SK-N-SH (cell line): ENCODE measurements at places on chromosomes 7 and 10. TPM values are rescaled to one million over a fixed set of nuclear protein-coding genes. Genes with fewer than 3 reads are reported as not detected.
A peak's percentile ranks its signal among the peaks of the same experiment; 100 is the strongest.

Gene FBXO24
- polyA plus RNA-seq, result 0.71 and 0.94 TPM in 2 replicates

Gene ANXA11
- polyA plus RNA-seq, result 50.9 and 53.6 TPM in 2 replicates

Gene COX19
- polyA plus RNA-seq, result 7.6 TPM in 2 replicates

Gene NRCAM
- polyA plus RNA-seq, result 1.1 and 5.1 TPM in 2 replicates

Gene ASZ1
- not detected in 2 replicates for polyA plus RNA-seq

Gene CRYGN
- polyA plus RNA-seq, result not detected in 2 replicates

Gene ABI1
- polyA plus RNA-seq, result 36.7 and 47.5 TPM in 2 replicates

DNA sequence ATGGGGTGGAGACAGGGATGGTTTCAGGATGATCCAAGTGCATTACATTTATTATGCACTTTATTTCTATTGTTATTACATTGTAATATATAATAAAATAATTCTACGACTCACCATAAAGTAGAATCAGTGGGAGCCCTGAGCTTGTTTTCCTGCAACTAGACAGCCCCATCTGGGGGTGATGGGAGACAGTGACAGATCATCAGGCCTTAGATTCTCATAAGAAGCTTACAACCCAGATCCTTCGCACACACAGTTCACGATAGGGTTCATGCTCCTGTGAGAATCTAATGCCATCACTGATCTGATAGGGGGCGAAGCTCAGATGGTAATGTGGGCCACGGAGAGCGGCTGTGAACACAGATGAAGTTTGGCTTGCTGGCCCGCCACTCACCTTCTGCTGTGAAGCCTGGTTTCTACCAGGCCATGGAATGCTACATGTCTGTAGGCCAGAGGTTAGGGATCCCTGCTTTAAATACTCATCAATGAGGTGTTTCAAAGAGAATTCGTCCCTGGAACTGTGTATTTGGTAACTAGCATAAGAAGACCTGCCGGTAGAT, 21.2 kb upstream of the PRKCQ start:
- H3K27me3 ChIP-seq, result no peaks in the 10 kb centered on the region
- no peak overlapping the region for H3K27ac ChIP-seq
- no peak overlapping the region for H3K4me3 ChIP-seq
- DNase-seq, result no peak

DNA sequence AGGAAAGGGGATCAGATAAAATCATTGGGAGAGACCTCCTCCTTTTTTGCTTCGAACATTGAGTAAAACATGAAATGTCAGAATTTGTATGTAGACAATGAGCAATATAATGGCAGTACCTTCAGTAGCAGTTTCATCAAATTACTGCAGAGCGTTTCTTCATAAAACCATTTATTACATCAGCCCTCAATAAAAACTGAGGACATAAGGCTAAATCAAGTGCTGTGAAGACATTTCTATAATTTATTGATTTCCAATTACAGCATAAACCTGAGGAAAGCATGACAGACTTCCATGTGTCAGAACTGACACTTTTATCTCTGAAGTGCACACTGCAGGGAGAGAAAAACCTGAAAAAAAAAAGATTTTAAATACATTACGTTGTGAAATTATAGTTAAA, 172.6 kb upstream of the ZNF804B start:
- H3K27ac ChIP-seq, result no peak overlapping the region
- H3K4me1 ChIP-seq, result no peaks in the 10 kb centered on the region
- no peak overlapping the region for H3K4me3 ChIP-seq
- no peaks in the 10 kb centered on the region for H3K27me3 ChIP-seq
- no peak for DNase-seq

GRCh38 chr7:28155019-28155660, 25.5 kb downstream of the JAZF1 start:
- H3K4me1 ChIP-seq, result no peaks in the 10 kb centered on the region
- H3K27ac ChIP-seq, result no peak overlapping the region
- H3K4me3 ChIP-seq, result no peak overlapping the region
- H3K27me3 ChIP-seq, result no peaks in the 10 kb centered on the region
- DNase-seq, result no peak
- no peaks in the 10 kb centered on the region for H3K36me3 ChIP-seq

DNA sequence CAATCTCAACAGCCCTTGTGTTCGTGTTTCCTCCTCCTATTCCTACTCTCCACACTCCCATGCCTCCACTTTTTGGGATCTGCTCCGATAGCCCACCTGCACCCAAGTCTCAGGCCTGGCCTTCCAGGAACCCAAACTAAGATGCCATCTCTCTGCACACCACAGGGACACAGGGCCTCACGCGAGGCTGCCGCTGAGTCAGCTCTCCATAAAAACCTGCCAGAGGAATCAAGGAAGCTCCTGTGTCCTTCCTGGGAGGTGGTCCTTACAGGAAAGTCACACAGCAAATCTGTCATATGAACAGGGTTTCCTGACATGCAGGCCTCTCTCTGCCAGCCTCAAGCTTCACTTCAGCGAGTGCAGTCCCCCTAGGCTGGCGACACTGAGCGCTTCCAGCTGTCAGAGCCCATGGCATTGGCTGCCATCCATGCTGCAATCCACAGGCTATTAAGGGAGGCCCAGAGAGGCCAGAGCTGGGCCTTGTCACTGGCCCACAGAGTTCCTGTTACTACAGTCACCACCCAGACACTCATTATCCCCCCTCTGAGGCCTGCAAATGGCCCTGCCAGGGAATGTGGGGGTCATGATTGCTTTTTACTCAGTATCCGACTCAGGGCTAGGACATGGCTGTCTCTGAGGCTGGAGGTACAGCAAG, 151.4 kb downstream of the OAT start:
- no peak overlapping the region for H3K4me3 ChIP-seq
- H3K27me3 ChIP-seq, result no peaks in the 10 kb centered on the region

DNA sequence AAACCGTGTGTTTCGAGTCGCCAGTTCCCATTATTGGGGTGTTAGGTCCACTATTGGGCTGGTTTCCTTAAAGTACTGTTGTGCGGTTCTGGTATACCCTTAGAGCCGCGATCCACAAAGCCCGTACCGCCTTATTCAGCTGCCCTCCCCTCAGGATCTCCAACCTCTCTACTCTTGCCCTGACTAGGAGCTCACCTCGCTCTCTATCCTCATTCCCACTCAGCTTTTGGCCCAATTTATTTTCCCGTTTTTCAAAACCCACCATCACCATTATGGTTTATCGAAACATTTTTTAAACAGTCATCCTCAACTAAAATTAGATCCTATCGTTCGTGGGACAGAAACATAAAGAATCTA, 461 bp upstream of the ETV1 start:
- no peak for DNase-seq
- H3K36me3 ChIP-seq, result peaks cover 4% of the 10 kb centered on the region; the same call in 1 of the 2 replicates
- H3K27me3 ChIP-seq, result no peaks in the 10 kb centered on the region
- H3K4me3 ChIP-seq, result peak overlapping the region; percentile 91

DNA sequence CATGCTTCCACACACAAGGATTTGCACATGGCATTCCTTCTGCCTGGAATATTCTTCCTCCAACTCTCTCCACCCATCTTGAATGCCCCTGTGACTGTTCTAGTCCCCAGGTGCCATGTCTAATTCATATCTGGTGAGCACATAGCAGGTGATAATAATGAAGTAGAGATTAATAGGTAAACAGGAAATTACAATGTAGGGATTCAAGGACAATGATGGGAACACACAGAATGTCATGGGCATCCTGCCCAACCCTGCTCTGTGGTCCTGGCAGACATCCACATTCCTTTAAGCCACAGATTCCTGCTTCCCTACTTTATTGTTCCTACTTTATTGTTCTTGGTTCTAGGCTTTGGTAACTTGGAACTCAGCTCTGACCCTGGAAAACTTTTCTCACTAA, 115.8 kb downstream of the THSD7A start:
- H3K4me3 ChIP-seq, result no peak overlapping the region
- peaks cover 3% of the 10 kb centered on the region; the same call in 1 of the 2 replicates for H3K36me3 ChIP-seq
- DNase-seq, result no peak
- H3K4me1 ChIP-seq, result peaks cover 13% of the 10 kb centered on the region

- no peak for DNase-seq
- no peaks in the 10 kb centered on the region for H3K36me3 ChIP-seq
- H3K4me3 ChIP-seq, result no peak overlapping the region
- no peak overlapping the region for H3K27ac ChIP-seq
- no peaks in the 10 kb centered on the region for H3K27me3 ChIP-seq
Observed at GRCh38 chr10:69428165-69428564, 11.4 kb upstream of the TACR2 start.

DNA sequence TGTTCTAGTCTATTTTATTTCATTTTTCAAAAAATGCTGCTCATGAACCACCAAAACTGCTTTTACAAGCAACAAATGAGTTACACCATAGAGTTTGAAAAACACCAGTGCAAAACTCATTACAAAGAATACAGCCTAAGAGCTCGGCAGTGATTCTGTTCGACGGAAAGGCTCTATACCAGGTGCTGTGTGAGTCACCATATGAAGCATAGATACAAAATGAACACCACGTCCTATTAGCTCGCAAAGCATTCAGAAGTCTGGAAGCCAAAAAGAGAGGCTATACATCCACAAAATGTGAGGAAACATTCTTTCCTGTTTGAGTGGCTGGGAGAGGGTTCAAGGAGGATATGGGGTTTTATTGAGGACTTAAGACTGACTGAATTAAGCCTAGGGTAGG, 136.1 kb downstream of the ATE1 start:
- H3K4me1 ChIP-seq, result peaks cover 6% of the 10 kb centered on the region
- H3K27ac ChIP-seq, result no peak overlapping the region
- H3K27me3 ChIP-seq, result no peaks in the 10 kb centered on the region
- DNase-seq, result no peak
- H3K36me3 ChIP-seq, result no peaks in the 10 kb centered on the region

DNA sequence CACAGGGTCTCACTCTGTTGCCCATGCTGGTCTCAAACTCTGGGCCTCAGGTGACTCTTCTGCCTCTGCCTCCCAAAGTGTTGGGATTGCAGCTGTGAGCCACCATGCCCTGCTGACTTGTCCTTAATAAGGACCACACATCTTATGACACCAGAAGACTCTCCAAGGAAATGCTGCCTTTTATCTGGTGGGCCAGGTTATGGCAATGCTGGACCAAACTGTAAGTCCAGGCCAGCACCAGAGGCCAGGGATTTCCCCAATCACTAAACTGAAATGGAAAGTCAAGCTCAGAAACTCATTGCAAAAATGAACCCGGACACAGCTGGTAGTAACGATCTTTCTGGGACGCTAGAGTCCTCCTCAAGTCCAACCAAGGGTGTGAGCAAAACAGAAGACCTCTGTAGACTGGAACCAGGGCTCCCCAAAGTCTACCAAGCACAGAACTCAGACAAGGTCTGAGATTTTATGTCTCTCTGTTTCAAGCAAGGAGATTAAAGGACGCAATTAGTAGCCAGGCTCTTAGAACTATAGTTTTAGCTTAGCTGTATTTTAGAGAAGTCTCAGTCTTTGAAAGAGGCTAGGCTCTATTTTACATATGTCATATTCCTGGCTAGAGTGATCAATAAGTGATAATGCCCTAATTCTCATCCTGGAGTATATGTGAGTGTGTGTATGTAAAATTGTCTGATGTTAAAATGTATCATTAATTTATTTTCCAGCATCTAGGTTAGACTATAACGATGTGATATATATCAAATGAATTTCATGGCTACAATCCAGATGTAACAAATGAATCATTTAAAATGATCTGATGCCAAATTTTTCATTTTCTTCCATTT, 74.0 kb upstream of the ITGB1 start:
- H3K27ac ChIP-seq, result no peak overlapping the region; the same call in 1 of the 2 replicates
- H3K27me3 ChIP-seq, result no peaks in the 10 kb centered on the region
- H3K4me3 ChIP-seq, result no peak overlapping the region
- no peak for DNase-seq

DNA sequence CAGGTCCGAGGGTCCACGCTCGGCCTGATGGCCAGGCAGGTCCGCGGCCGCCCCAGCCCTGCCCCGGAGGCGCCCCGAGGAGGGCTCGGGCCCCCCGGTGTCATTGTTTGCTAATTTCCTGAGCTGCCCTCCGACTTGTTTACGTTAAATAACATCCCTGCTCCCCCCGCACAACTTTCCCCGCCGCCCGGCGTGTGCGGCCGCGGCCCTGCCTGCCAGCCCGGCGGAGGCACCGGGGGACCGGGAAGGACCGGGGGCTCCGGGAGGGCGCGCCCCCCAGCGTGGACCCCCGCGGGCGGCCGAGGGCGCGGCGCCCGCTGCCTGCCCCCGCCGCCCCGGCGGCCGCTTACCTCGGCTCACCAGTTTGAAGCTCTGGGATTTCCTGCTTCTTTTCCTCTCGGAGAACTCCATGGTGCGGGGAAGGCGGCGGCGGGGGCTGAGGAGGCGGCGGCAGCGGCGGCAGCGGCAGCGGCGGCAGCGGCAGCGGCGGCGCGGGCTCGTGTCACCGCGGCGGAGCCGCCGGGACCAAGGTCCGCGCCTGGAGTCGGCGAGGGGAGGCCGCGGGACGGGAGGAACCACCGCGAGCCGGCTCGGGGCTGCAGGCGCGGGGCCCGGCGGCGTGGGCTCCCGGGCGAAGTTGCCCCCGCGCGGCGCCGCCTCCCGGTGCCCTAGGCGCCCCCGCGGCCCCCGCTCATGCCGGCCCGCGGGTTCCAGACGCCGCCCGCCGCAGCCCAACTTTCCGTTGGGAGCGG, 515 bp downstream of the BEND7 start:
- H3K4me1 ChIP-seq, result peaks cover 6% of the 10 kb centered on the region; the same call in 1 of the 2 replicates
- H3K36me3 ChIP-seq, result peaks cover 2% of the 10 kb centered on the region; the same call in 1 of the 2 replicates
- peak overlapping the region; percentile 82 for H3K4me3 ChIP-seq

DNA sequence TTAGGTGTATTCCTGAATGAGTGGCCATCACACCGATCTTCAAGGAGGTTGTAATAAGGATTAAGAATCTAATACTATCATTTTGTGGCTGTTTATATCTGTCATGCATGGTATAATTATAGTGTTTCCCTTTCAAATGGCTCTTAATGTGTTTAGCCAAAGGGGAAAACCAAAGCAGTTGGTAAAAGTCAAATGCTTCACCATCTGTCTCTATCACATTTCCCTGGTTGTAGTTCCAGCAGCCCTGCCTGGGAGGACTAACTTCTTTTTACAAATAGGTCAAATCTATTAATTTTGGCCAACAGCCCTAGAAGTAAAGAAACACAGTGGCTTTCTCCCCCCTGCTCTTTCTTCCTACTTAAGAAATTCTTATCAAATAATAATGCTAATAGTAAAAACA, 56.7 kb downstream of the ZNF365 start:
- H3K36me3 ChIP-seq, result no peaks in the 10 kb centered on the region
- no peak overlapping the region for H3K27ac ChIP-seq
- H3K4me3 ChIP-seq, result no peak overlapping the region
- DNase-seq, result no peak
- no peaks in the 10 kb centered on the region; the same call in 1 of the 2 replicates for H3K4me1 ChIP-seq

GRCh38 chr7:7740037-7740355, 21.6 kb upstream of the RPA3 start:
- H3K4me3 ChIP-seq, result no peak overlapping the region
- H3K27me3 ChIP-seq, result no peaks in the 10 kb centered on the region
- no peaks in the 10 kb centered on the region for H3K36me3 ChIP-seq
- no peak overlapping the region for H3K27ac ChIP-seq
- no peak for DNase-seq

- DNase-seq, result no peak
- H3K4me1 ChIP-seq, result no peaks in the 10 kb centered on the region
- H3K27me3 ChIP-seq, result peaks cover 14% of the 10 kb centered on the region; the same call in 1 of the 2 replicates
- H3K36me3 ChIP-seq, result no peaks in the 10 kb centered on the region
- H3K27ac ChIP-seq, result no peak overlapping the region
- H3K4me3 ChIP-seq, result no peak overlapping the region
Observed at GRCh38 chr10:97190450-97190849, 4.7 kb upstream of the SLIT1 start.
